GM18507 (cell line): ENCODE measurements at places on chromosomes 7 and 10.

DNA sequence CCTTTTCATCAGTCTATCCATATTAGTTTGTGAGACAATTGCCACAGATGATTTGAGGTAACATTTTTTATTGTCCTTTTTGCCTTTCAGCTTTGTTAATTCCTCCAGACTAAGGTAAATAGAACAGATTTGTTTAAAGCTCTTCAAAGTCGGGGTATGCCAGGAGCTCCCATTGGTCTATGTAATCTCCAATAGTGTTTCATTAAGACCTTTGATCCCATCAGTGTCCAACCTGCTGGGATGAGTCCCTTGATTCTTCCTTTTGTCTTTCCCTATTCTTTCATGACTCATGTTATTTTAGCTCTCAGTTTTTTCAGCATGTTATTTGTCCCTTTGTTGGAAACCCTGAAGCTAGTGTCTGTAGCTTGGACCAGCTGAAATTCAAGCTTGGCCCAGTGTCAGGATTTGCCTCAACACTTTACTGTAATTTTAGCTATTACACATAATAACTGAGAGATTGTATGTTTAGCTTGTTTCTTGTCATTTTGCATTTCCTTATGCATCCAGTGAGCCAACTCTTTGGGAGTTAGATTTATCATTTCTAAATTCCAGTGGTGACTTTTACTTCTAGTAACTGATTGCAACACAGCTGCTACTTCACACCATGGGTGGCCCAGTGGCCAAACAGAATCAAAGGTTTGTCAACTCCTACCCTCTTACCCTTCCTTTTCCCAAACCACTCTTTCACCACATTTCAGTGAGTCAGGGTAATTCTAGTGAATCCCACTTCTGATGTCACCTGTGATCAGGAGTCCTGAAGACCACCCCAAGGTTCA is 15.3 kb downstream of the AGBL3 start:
- DNase-seq: no peak

- DNase-seq: no peak
These were observed 77.3 kb upstream of the SAMD8 start for GRCh38 chr10:75034131-75034512.

- DNase-seq: no peak
These were observed 14.2 kb downstream of the PDLIM1 start for GRCh38 chr10:95276367-95277200.

DNA sequence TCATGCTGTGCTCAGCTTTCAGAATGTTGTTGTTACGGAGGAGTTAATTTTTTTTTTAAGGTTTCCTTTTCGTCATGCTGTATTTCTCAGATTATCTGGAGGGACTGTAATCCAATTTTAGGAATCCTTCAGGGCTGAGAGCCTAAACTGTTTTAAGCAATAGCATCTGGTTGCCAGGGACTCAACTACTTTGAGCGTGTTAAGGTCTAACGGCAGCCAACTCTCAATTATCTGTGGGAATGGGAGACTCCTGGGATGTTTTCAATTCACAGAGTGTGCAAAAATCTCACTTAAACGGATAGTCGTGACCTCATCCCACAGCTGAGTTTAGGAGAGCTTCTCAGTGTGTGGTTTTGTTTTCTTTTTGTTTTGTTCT is 291.7 kb downstream of the AUTS2 start:
- DNase-seq: no peak

GRCh38 chr10:77328272-77328816 is 309.3 kb downstream of the KCNMA1 start:
- DNase-seq: no peak

DNA sequence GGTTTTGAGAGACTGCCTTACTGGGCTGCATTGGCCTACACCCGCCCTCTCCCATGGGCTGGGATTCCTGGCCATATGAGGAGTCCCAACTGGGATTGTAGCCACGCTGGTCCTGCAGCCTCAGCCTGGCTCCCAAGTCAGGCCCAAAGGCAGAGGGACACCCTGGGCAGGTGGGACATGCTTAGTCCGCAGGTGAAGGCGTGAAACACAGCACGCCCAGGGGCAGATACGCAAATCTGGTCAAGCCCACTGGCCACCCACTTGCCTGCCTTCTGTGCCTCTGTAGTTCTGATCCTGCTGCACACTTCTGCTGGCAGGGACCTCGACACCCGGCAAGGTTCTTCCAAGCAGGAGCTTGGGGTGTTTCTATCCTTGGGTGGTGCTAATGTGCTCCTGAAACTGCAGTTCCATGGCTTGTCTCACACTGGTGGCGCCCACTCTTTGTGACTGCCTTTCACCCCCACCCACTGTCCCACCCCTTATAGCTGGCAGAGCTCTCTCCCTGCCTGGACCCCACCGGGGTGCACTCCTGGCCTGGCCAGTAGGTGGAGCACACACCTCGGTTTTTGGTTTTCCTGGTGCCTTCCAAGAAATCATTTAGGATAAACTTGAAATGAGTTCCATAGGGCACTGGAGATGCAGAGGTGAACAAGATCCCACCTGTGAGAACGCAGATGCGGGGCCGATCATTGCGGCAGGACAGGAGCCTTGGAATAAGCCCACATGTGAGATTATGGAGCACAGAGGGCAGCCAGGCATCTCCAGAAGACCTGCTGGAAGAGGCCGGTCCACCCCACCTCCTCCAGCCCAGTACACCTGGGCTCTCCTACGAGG is 47.9 kb downstream of the MKI67 start:
- no peak for DNase-seq

- no peak for DNase-seq
These were observed 84.9 kb downstream of the GPAM start for GRCh38 chr10:112098682-112099081.

- DNase-seq: no peak
These were observed 410.0 kb downstream of the EXOC4 start for GRCh38 chr7:133662830-133663229.

DNA sequence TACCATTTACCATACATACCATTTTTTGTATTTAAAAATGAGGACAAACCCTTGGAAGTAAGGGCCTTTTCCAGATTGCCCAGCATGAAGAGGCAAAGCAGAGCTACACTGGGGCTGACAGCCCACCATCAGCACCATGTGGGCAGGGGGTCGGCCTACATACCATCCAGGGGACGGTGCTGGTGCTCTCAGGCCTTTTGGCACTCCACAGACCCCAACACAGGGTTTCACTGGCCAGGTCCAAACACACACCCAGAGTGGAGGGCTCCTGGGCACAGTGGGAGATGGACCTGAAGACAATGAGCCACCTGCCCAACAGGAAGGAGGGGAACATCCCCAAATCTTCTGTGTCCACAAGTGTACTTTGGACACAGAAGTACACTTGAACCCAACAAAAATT is 69.2 kb upstream of the CAMK2B start:
- DNase-seq: no peak

DNA sequence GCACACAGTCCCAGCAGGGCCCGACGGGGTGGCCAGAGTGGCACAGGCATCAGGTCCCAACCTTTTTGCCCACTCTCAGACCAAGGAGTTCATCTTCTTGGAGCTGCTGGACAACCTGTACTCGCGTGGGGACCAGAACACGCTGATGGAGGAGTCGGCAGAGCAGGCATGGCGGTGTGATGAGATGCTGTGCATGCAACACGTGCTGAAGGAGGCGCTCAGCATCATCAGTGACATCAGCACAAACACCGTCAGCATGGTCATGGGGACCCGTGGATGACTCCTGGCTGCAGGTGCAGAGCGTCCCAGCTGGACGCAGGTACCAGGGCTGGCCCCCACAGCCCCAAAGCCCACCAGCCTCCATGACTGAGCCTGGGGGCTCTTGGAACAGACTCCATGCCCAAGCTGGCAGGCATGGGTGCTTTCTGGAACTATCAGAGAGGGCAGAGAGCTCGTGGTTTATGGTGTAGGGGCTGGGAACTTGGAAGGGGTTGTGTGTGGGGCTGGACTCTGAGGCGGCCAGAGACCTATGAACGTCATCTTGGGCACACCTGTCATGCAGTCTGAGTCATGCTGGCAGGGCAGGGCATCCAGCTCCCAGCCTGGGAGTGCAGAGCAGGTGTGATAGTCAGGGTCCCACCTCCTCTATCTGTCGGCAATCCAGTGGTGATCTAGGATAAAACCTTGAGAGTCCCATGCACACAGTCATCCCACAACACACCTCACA is 8.2 kb upstream of the MTPAP start:
- no peak for DNase-seq

GRCh38 chr7:121372376-121373010 is 23.6 kb downstream of the FAM3C start:
- DNase-seq: peak; percentile 3

- DNase-seq: no peak
These were observed 29.8 kb upstream of the HABP2 start for GRCh38 chr10:113523071-113523470.

DNA sequence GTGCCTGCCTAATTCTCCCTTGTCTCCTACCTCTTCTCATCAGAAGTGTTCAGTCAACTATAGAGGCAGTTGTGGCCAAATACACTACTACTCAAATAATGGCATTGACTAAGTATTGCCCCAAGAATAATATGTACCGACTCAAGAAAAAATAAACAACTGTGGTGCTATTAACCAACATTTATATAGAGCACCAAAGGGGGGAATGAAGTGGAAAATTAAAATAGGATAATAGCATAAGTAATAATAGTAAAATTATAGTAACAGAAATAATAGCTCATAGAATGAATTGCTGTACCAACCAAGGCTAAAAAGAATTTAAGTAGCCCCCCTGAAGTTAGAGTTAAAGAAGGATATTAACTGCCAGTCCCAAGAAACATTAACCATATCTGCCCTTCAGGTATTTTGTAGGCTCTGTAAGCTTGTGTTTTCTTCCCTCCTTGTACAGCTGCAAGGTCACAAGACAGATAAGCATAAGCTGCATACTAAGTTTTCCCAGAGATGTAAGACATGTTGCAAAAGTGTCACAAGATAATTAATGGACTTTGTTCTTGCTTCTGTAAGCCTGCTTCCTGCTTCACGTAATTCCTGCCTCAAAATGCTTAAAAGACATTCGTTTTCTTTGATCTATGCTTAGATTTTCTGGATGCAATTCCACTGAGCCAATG is 10.9 kb upstream of the CYREN start:
- DNase-seq: no peak

- no peak for DNase-seq
These were observed 30.7 kb upstream of the RBM20 start for GRCh38 chr10:110613341-110613995.

GRCh38 chr7:135389971-135390370 is 119.9 kb downstream of the CNOT4 start:
- no peak for DNase-seq

- DNase-seq: no peak
These were observed 187.7 kb downstream of the PTPN20 start for GRCh38 chr10:47098964-47099363.

DNA sequence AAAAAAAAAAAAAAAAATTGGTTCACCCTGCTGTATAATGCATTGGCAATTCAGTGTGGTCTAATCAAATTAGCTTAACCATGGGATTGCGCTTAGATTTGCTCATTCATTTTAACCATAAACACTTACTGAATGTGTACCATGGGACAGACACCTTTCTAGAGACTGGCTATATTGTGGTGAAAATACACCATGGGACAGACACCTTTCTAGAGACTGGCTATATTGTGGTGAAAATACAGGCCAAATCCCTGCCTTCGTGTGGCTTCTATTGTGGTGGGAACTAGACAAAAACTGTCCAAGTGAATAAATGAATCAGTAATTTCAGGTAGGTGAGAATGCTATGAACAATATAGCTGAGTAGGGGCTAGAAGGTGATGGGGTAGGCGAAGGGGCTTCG is 10.2 kb upstream of the REPIN1 start:
- DNase-seq: no peak

GRCh38 chr7:142670511-142670910 is 78.8 kb upstream of the PRSS1 start:
- DNase-seq: no peak

DNA sequence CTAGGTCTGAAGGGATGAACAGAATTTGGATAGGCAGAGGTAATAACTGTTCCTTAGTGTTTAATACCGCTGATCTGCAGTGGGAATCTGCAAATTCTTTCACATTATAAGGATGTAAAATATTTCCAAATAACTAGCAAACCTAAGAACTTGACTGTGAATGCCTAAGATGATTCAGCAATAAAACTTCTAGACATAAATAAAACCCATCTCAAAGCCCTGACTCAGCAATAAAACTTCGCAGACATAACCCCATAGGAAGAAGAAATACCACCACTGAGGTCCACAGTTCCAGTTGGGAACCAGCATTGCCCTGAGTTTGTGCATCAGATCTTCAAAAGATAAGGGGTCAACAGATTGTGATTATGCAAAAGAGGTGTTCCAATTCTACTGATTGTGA is 354.2 kb downstream of the GFRA1 start:
- no peak for DNase-seq
